ENCODE measurements at places on chromosomes 11 and 22.
A peak's percentile ranks its signal among the peaks of the same experiment; 100 is the strongest.

DNA sequence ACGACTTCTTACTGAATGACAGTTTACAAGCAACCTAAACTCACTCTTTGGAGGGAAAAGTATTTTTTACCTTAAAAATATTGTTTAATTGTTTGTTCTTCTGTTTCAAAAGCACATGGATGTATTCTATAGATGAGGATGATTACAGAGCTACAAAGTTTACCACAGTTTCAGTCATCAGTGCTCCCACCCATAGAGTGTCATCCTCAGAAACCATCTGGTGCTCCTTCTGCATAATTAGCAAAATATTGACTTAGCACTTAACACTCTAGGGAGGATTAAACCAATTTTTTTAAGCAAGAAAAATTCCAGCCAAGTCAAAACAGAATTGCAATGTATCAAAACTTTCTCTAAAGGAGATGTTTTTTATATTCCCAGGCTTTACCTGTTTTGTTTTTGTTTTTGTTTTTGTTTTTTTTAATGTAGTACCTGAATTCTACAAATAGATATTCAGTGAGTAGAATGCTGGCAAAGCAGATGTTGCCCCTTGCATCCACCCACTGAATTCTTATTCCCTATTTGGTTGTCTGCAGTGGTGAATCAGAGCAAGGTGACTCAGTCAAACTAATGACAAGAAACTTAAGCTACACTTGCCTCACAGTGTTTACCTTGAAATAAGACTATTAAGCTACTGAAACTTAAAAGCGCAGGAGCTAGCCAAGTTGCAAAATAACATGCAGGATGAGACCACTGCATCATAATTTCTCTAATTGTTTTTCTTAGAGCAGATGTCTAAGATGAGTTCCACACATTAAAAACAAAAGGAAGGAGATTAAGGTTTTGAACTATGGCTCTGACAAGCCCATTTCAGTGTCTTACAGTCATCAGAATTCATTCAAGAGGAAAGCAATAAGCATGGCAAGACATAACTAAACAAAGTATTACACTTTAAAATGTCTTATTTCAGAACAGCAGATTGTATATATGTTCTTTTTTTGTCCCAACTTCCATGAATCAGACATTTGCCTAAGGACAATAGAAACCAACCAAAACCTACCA lies 155.1 kb upstream of the SOX6 start:
- DNase-seq: no peak

GRCh38 chr11:82465481-82465880 lies 268.2 kb downstream of the FAM181B start:
- no peak for DNase-seq

DNA sequence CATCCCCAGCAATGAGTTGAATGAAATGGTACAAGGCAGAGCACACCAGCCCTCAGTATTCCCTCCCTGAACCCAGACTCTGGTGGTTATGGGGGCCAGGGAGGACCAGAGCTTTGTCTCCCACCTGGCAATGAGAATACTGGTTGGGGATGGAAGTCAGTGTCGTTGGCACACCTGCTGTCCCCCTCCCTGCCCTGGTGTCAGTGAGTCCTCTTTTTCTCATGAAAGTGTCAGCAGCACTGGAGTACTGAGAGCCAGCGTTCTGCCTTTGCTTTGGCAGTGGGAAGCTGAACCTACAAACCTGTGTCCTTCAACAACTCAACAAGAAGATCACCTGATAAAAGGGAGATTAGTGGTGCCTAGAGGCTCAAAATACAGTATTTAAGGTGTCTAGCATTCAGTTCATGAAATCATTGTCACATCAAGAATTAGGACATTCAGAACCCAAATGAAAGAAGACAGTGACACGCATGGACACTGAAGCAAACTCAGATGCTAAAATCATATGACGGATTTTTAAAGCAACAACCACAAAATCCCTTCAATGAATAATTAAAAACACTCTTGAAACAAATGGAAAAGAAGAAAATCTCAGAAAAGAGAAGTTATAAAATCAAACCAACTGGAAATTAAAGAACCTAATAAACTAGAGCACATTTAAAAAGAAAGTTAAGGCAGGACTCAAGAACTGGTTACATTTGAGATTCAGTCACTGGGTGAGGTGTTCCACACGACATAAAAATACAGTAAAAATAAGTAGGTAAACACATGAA lies 77.5 kb upstream of the VPREB1 start:
- DNase-seq: no peak

GRCh38 chr11:73275381-73275750 lies 3.2 kb downstream of the P2RY6 start:
- no peak for DNase-seq

DNA sequence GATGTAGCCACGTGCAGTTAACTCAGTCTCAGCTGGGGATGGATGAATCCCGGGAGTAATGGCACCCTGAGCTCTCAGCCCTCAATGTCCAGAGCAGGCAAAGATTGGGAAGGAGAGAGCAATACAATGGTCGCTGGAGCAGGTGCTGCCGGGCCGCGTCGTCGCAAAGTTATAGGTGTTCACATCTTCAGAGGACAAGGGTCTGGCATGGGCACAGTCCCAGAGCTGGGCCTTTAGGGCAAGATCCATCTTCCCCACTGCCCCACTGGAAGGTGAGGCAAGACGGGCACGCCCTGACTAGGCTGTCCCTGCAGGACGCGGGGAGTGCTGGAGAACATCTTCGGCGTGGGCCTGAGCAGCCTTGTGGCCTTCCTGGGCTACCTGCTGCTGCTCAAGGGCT lies 7.6 kb downstream of the PCNX3 start:
- no peak for DNase-seq

DNA sequence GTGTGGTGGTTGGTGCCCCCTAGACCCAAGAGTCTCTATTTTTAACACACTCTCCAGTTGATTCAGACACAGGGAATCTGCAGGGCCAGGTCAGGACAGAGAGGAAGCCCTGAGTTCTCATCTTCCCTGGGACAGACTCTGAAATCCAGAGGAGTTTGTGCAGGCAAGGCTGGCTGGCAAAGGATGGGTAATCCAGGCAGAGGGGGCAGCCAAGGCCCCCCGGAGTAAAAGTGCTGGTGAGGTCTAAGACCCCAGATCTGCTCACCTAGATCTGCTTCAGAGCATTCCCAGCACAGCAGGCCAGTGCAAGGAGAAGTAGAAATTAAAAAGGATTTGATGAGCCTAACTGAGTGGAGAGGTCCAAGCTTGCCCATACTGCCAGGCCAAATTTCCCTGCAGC lies 40.6 kb upstream of the MN1 start:
- DNase-seq: no peak

- DNase-seq: no peak
Observed at GRCh38 chr11:110367571-110367970, 62.2 kb upstream of the FDX1 start.

DNA sequence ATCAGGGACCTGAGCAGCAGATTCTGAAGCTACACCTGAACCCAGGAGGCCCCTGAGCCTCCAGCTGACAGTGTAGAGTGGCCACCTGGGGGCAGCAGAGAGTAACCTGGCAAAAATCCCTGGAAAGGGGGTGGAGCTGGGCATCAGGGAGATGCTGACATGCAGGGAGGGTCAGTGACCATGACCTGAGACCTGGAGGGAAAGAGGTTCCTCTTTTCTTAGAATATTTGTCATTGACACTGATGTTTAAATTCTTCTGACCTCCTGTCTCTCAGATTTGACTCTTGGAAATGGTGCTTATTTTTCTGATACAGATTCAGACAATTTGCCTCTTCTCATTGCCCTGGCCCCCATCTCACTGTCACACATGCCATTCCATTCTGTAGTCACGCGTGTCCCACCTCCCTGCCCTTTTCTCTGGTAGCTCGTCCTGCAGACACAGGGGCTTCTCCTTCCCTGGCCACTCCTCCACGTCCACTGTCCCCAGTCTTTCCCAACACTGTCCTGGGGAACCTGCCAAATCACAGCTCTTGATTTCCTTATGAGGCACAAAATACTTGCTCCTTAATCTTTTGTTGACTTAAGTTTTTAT lies 117.2 kb upstream of the IGLL5 start:
- peak; percentile 29 for DNase-seq

GRCh38 chr11:57512646-57513451 lies 2.7 kb downstream of the SLC43A1 start:
- no peak for DNase-seq

DNA sequence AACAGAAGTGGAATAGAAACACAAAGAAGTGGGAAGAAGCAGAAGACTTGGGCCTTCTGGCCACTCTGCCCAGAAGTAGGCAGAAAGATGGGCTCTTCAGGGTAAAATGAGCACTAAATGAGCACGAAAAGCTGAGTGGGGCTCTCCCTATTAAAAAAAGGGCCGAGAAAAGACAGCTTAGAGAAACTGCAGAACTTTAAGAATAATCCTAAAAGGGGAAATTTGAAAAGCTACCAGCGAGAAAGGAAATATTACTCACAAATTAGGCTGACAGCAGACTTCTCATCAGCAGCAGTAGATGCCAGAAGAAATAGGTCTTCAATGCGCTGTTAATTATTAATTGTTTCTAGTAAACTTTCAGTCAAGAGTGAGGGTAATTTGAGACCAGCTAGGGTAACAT lies 78.2 kb downstream of the UVRAG start:
- DNase-seq: no peak

GRCh38 chr22:43892183-43892894 lies 526 bp upstream of the PNPLA5 start:
- DNase-seq: no peak

DNA sequence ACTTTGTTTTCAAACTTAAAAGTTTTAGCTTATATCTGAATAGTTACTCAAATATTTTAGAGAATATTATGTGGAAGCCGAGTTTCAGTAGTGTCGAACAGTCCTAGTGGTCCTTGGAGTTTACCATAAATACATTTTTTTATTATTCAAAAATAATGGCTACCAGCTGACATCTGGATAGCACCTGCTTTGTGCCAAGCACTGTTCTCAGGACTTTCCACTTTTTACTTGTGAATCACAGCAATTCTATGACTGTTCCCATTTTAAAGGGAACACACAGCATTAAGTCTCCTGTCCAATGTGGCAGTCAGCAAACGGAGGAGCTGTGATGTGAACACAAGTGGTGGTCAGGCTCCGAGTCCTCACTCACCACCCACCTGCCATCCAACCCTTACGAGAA lies 4.0 kb upstream of the SCGB2A1 start:
- DNase-seq: no peak

DNA sequence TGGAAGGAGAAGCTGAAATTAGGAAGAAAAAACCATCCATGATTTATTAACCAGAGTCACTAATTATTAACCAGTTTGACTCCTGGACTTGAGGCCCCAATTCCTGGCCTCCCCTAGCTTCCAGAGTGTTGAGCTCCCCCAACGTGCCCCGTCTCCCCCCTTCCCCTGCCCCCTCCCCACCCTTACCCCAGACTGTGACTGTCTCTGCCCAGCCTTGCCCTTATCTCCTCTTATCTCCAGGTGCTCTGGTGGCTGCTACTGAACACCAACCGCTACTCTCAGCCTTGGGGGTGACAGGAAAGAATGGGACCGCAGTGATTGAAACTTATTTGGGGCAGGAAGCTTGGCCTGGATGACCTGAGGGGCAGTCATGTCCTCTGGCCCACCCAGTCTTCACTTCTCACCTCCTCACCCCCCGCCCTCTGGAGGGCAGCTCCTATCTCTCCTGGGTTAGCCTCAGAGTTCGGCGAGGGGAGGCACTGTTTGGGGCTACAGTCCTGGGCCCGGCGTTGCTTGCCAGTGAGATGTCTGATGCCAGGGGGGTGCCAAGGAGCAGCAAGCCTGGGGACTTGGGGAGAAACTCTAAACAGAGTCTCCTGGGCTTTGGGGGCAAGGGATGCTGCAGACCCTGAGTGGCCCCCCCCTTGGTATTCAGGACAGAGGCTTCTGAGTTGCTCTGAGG lies 15.5 kb downstream of the NECTIN1 start:
- no peak for DNase-seq

- no peak for DNase-seq
Observed at GRCh38 chr11:57331720-57332119, 4.0 kb downstream of the SSRP1 start.

DNA sequence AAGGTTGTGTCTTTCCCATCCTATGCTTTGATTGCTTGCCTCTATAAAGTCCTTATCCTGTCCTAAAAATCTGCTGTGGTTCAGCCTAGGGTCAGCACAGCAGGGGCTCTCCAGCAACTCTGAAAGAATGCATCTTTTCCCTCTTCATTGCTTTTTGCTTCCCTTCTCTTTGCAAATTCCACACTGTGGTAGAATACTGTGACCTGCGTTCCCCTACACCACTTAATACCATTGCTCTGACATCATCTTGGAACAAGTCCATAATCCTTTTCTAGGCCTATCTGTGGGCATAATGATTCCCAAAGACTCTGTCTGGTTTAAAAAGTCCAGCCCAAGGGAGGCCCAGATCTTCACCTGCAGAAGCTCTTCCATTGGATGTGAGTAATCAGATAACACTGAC lies 177.7 kb downstream of the NAV2 start:
- no peak for DNase-seq

GRCh38 chr22:39511226-39511625 lies 9.1 kb upstream of the ATF4 start:
- no peak for DNase-seq

DNA sequence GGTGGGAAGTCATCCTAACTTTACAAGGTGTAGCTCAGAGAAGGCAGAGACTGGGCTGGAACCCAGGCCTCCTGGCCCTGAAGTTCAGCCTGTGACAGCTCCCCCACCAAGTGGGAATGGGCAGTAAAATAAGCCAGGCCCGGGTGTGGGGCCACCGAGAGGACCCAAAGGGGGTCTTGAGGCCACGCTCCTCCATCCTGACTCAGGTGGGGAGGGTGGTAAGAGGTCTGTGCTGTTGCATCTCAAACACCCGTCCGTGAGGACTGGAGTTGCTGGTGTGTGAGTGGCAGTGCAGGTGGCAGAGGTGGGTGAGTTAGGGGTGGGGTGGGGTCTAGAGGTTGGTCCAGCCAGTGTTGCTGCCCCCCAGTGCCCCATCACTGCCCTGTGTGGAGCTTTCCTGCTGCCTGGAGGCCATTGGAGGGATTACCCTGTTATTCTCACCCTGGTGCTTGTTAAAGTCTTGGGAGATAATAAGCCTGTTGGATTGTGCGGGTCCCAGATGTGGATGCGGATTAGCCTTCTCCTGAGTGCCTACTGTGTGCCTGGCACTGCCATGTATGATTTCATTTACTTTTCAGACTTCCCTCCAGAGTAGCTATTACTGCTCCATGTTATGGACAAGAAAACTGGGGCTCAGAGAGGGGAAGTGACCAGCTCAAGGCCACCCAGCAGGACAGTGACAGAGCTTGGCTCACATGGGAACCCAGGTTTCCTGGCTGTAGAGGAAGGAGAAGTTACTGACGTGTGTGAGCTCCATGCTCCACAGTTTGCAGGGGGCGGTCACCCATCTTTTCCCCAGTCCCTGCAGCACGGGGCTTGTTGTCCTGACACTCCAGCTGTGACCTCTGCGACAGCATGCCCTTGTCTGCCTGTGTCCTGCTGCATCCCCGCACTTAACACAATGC lies 12.9 kb downstream of the SERPINH1 start:
- DNase-seq: no peak
